Activated T-helper 1 cell treated with anti-CD3 and anti-CD28 coated beads, Interleukin-12 subunit alpha, Interleukin-12 subunit beta, Interleukin-2, Interleukin-4 antibody, amounts not matched to agents 30 ng/mL and 10 ng/mL and 1 ng/mL, durations not matched to agents 14 hours and 24 hours and 36 hours (primary cell): ENCODE measurements at places on chromosomes 4 and X. TPM values are rescaled to one million over a fixed set of nuclear protein-coding genes. Genes with fewer than 3 reads are reported as not detected.

The PAGE5 gene
- not detected in 2 replicates for total RNA-seq

The BMP15 gene
- not detected in 2 replicates for total RNA-seq

The GLRA3 gene
- total RNA-seq: not detected in 2 replicates

The NXF2B gene
- not detected in 2 replicates for total RNA-seq

The UGT2A1 gene
- not detected in 2 replicates for total RNA-seq

DNA sequence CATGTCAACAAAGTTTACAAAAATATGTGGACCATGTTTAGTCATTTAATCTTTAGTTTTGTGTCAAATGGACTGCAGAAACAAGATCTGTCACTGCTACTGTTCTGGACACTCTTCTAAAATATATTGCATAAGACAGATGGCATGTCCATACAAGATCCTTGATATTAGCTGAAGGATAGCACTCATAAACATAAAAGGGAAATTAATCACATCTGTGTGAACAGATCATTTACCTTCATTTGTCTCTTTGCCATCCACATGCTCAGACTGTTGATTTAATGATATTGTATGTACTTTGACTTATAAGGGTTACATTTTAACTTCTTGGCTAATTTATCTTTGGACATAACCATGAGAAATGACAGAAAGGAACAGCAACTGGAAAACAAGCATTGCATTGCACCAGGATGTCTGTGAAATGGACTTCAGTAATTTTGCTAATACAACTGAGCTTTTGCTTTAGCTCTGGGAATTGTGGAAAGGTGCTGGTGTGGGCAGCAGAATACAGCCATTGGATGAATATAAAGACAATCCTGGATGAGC lies at the start of gene UGT2B7:
Gene UGT2B7 (plus strand): TSS at position 364 of the 546 bp plus-strand sequence. CDS start 47 bp downstream, at position 411.
- no peak for DNase-seq

GRCh38 chr4:4415806-4416805 lies 29.2 kb downstream of the NSG1 start:
- DNase-seq: no peak

GRCh38 chrX:145178268-145178667 lies 69.0 kb upstream of the SPANXN1 start:
- DNase-seq: no peak

DNA sequence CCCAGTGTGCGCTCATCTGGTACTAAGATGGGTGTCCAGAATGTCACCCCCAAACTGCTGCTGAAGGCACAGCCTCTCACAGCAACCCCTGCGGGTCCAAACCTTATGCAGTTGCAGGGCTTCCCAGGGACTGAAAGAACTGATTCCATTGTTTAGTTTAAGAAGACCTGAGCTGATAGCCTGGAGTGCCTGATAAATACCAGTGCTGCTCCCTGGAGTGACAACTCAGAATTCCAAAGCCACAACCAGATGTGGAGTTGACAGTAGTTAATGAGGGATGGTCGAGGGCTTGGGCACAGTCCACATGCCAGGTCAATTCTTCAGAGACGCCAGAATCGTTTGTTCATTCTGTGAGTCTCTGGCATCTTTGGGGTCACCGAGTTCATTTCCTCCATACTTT lies 71.2 kb downstream of the LNX1 start:
- DNase-seq: no peak

GRCh38 chr4:59540311-59540710 lies 1659.8 kb upstream of the ADGRL3 start:
- DNase-seq: no peak

DNA sequence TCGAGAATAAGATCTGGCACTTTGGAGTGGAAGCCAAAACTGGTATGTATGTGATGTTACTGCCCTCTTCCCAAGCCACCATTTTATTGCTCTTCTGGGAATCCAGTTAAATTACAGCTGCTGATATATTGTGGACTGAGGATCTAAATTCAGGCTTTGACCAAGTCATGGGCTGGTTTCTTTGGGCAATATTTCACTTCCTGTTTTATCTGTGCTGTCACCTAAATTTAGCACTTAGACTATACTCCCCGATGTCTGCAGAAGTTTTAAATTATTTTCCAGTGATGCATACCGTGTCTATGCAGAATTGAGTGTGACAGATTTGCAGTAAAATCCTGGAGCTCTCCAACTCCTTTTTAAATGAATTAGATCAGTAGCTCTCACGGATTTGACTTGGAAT lies 100.0 kb downstream of the TEX13A start:
- no peak for DNase-seq

GRCh38 chrX:140764401-140764919 lies 54.9 kb downstream of the LINC00632 start:
- no peak for DNase-seq

DNA sequence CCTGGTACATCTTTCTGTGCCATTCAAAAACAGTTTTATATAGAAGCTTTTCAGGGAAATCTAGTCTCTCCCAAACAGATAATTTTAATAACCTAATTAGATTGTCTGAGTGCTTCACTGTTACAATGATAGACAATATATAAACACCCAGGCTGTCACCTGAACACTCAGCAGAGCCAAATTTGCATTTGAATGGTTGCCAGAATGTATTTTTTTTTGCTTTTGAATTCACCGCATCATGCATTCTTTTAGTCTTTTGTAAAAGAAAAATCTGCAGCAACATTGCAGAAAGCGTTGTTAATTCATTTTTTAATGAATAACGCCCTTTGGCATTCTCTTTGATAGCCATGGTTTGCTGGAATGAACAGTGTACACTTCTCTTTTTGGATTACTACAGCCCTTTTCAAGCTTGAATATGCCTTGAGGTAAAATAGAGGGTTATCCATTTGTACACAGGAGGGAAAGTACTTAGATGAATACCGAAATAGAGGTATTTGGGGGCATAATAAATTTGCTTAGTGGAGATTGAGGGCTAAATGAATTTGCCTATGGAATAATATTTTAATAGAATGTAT lies 175.0 kb upstream of the EPHA5 start:
- DNase-seq: no peak

- DNase-seq: no peak
These were observed 69.1 kb downstream of the RGS12 start for GRCh38 chr4:3361896-3362295.

DNA sequence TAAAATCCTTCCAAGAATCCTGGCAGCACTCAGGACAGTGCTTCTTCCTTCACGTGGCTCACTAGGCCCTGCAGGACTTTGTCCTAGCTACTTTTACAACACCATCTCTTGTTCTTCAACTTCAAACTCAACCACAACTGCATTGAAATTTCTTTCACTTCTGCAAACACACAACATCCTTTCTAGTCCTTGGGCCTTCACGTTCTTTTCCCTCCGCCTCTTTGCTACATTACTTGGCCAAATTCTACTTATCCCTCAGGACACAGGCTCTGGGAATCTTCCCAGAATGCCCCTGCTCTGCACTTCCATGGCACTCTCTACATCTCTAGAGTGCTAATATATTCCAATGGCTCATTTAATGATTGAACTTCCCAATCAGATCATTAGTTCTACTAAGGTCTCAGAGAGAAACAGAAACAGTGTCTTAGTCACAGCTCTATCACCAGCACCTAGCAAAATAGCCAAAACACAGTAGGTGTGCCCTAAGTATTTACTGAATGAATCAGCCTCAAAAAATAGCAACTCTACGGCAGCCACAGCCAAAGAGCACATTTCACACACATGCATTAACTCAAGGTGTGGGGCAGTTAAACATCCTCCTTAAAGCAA lies 73.3 kb downstream of the MANBA start:
- DNase-seq: no peak

- DNase-seq: no peak
These were observed 15.5 kb downstream of the CCNQ start for GRCh38 chrX:153583433-153583832.

DNA sequence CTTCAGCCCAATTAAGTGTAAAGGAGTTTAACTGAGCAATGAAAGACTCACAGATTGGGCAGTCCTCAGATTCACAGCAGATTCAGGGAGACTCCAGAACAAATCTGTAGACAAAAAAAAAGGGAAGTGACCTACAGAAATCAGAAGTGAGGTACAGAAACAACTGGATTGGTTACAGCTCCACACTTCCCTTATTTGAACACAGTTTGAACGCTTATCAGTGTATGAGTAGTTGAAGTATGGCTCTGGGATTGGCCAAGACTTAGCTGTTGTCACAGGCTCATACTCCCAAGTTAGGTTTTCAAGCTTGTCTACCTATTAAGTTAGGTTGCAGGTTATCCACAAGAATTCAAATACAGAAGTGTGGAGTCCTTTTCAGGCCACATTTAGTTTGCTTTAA lies 112.4 kb upstream of the ELOVL6 start:
- DNase-seq: no peak
